ENCODE measurements at places on chromosomes 11 and 22. TPM values are rescaled to one million over a fixed set of nuclear protein-coding genes. Genes with fewer than 3 reads are reported as not detected.

The NPTXR gene
- 26.9 TPM for total RNA-seq

The CHRM4 gene
- total RNA-seq, result 0.21 TPM

GRCh38 chr22:31611061-31611760, 50.8 kb downstream of the PISD start:
- peak; percentile 43 for DNase-seq

- no peak for DNase-seq
Observed at GRCh38 chr11:112247201-112247600, 13.5 kb downstream of the PLET1 start.

- DNase-seq, result peak; percentile 65
Observed at GRCh38 chr22:21102659-21103267, 57.0 kb downstream of the LRRC74B start.

GRCh38 chr22:20319041-20319744, 667 bp downstream of the DGCR6L start:
- DNase-seq, result peak; percentile 26

- DNase-seq, result no peak
Observed at GRCh38 chr11:47139878-47140277, 36.8 kb downstream of the ARFGAP2 start.

GRCh38 chr11:131506348-131506747, 135.9 kb downstream of the NTM start:
- no peak for DNase-seq

Data from left cardiac atrium (tissue), 4 donors.